ENCODE measurements at places on chromosomes 7 and 10.

GRCh38 chr7:63071920-63072319 is 926.7 kb upstream of the ZNF722 start:
- no peak for DNase-seq

- DNase-seq: no peak
Measured at GRCh38 chr10:78269060-78269459, 235.4 kb downstream of the RPS24 start.

- DNase-seq: no peak
Measured at GRCh38 chr10:27153845-27154193, 365 bp downstream of the YME1L1 start.

DNA sequence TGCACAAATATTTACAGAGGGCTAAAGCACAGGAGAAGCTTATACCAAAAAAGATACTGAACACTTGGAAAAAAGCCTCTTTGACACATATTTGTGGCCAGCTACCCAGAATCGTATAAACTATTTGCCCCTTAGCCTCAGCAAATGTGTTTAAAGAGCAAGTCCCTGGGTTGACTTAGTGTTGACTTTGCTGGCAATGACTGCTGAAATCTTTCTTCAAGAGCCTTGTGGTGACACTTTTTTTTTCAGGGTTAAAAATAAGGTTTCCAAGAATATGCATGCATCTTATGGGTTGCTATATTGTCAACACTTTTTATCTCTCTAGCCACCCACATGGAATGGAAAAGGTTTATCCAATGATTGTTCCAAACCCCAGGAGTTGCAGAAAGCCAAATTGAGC is 14.9 kb upstream of the PLEKHS1 start:
- DNase-seq: no peak

DNA sequence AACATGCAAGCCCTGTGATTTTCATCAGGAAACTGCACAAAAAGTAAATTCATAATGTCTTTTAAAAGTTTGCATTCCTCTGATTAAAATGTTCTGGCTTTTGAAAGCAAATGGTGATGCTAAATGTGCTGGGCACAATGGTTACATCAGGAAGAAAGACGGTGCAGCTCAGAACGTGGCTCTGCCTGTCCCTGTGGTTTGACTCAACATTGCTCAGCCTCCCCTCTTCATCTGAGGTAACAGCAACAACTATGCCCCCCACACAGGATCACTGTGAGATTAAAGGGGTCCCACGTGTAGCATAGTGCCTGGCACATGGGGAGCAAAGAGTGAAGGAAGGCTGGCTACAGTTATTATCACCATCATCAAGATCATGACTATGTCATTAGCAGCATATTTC is 44.0 kb downstream of the PARD3 start:
- no peak for DNase-seq

GRCh38 chr10:114477285-114477684 is 73.0 kb upstream of the AFAP1L2 start:
- no peak for DNase-seq

- no peak for DNase-seq
Measured at GRCh38 chr7:21572331-21573313, 29.8 kb downstream of the DNAH11 start.

Measured in pulmonary artery endothelial cell (primary cell).